ENCODE measurements at places on chromosomes 16 and 17.

DNA sequence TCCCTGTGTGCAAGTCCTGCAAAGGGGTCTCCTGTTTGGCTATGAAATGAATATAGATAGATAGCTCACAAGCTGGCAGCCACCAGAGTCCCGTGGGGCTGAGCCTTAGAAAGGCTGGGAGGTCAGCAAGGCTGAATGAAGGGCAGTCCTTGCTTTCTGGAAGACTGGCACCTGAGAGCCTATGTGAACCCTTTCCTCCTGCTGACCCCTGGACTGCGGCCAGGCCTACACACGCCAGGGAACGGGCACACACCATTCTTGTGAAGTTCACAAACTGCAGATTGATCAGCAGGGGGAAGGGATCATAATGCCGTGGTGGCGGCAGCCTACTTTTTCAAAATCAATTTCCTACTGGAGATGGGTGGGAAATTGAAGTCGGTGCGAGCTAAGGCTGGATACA is 985 bp upstream of the C17orf107 start:
- DNase-seq: no peak

DNA sequence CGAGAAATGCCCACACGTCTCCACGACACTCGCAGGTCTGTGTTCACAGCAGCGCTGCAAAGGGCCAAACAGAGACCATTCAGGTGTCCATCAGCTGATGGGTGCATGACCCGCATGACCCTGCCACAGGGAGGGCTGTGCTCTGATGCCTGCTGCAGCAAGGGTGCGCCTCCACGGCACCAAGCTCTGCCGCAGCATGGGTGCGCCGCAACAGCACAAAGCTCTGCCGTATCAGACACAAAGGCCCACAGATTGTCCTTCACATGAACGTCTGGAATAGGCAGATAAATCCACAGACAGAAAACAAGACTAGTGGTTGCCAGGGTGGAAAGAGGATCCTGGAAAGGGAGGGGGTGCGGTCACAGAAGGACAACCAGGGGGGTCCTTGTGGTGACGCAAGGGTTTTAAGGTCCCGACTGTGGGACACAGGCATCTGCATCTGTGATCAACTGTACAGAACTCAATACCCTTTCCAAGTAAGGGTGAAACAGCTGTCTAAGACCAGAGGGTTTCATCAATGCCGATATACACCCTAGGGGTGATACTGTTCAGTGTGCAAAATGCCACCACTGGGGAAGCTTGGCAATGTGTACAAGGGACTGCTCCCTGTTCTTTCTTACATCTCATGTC is 121.0 kb downstream of the ANKRD11 start:
- no peak for DNase-seq

- DNase-seq: no peak
These were observed 34.6 kb upstream of the TAC4 start for GRCh38 chr17:49882434-49882833.

GRCh38 chr16:56066617-56067016 is 124.7 kb upstream of the GNAO1 start:
- DNase-seq: no peak

- DNase-seq: no peak
These were observed 2.5 kb downstream of the NUBP2 start for GRCh38 chr16:1784977-1785845.

DNA sequence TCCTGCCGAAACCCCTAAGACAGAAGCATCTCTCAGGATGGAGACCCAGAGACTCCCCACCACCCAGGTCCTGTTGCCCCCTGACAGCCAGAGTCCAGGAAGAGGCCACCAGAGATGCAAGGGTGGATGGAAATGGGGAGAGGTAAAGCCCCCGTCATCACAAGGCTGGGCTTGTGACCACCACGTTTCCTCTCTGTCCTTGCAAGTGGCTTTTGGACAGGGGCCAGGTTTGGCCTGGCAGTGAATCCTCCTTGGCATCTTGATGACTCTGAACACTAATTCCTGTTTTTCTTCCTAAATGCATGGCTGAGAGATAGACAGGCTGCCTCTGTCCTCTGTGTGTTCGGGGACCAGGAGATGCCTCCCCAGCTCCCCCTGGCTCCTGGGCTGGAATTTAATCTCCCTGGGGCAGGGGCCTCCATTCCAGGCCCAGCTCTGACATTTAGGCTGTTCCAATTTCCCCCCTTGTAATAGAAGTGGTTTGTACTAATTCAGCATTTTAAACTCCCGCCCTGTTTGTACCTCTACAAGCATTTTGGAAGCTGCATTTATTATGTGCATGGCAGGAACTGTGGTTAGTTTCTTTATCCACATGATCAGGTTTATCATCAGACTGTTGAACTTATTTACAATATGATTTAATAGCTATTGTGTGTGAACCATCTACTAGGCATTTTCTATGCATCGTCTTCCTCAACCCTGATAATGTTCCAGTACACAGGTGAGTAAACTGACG is 116.1 kb upstream of the IRX6 start:
- DNase-seq: no peak

- no peak for DNase-seq
These were observed 468 bp downstream of the FLYWCH2 start for GRCh38 chr16:2883458-2883908.

Measured in activated CD4-positive, alpha-beta T cell treated with anti-CD3 and anti-CD28 coated beads for 24 hours (primary cell).